ENCODE measurements at places on chromosomes 7 and 10.

DNA sequence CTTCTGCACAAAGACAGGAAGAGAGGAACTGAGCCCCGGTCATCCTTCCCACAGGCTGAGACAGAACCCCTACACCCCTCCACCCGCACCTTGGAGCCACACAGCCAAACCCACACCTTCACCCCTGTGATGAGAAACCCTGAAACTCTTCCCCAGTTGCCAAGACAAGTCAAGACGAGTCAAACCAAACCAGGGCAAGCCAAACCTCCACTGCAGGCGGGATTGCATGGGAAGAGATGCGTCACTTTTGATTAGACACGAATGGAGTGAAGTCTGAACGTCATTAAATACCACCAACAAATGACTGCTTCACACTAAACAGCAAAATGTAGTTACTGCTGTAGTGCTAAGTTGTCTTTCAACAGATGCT, 73.8 kb downstream of the PRPF18 start:
- DNase-seq = no peak

GRCh38 chr7:28654110-28654509, 241.8 kb downstream of the CREB5 start:
- peak; percentile 61 for DNase-seq

GRCh38 chr10:130363051-130363450, 226.9 kb downstream of the GLRX3 start:
- no peak for DNase-seq

- DNase-seq = no peak
Measured at GRCh38 chr10:84225427-84226173, at the start of gene LRIT2. TSS of gene LRIT2 (minus strand) at chr10:84225544. CDS start at chr10:84225520, 24 bp downstream.
